Astrocyte (in vitro differentiated cells and primary cell): ENCODE measurements at places on chromosomes 11 and 22. TPM values are rescaled to one million over a fixed set of nuclear protein-coding genes. Genes with fewer than 3 reads are reported as not detected.

GRCh38 chr11:60371854-60372253 lies 6.5 kb upstream of the MS4A7 start:
- DNase-seq: no peak

- DNase-seq: no peak
Measured at GRCh38 chr22:39472570-39473556, 16.1 kb downstream of the MGAT3 start.

GRCh38 chr11:35365395-35365794 lies 54.0 kb downstream of the SLC1A2 start:
- no peak for DNase-seq

GRCh38 chr11:1694064-1694845 lies 2.7 kb upstream of the KRTAP5-6 start:
- peak; percentile 38 for DNase-seq

- DNase-seq: no peak
Measured at GRCh38 chr11:115990004-115990447, 485.8 kb upstream of the CADM1 start.

DNA sequence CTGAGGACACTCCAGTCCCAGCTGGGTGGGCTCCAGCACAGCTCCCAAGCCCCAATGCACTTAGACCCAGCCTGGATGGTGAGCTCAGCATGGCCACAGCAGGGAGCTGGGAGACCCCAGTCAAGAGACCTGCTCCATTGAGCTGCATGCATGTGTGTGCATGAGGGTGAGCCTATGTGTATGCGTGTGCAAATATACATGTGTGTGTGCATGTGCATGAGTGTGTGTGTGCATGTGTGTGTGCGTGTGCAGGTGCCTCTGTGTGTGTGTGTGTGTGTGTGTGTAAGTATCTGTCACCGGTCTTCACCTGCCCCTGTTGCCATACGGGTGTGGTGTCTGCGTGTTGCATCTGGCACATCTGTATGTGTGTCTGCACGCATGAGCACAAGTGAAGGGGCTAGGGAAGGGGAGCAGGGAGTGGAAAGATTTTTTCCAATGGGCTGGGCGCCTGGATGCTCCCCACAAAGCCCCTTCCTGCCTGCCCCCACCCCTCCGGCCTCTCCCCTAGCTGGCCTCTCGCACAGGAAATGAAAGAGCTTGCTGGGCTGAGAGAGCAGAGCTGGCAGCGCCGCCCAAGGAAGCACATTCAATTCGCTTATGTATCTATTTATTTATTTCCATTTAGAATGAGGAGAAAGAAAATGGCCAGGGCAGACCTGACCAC lies 4.1 kb downstream of the TSPAN32 start:
- DNase-seq: no peak

CELSR1 gene
- 27.6 and 38.5 TPM in 2 replicates for total RNA-seq

WBP2NL gene
- not detected in 2 replicates for total RNA-seq

CHKA gene
- total RNA-seq: 23.6 and 37.7 TPM in 2 replicates

ANO1 gene
- total RNA-seq: 0.10 and 0.14 TPM in 2 replicates

PIWIL4 gene
- total RNA-seq: 0.59 and 0.75 TPM in 2 replicates

ST14 gene
- 1.4 and 4.2 TPM in 2 replicates for total RNA-seq
